Endothelial cell of umbilical vein (primary cell): ENCODE measurements at places on chromosomes 1 and 21. TPM values are rescaled to one million over a fixed set of nuclear protein-coding genes. Genes with fewer than 3 reads are reported as not detected.

Gene PAQR6
- 1.6 and 2.2 TPM in 2 replicates for total RNA-seq

Gene LMX1A
- not detected in 2 replicates for total RNA-seq

Gene CD2
- total RNA-seq: not detected in 2 replicates

Gene APCS
- not detected in 2 replicates for total RNA-seq

Gene NBPF11
- 10.2 and 11.0 TPM in 2 replicates for total RNA-seq

Gene ADCY10
- not detected in 2 replicates for total RNA-seq

Gene CYP4Z1
- not detected in 2 replicates for total RNA-seq

Gene CFHR2
- not detected in 2 replicates for total RNA-seq

Gene CLCA4
- total RNA-seq: not detected in 2 replicates

Gene TMEM82
- total RNA-seq: not detected in 2 replicates

Gene SPATA45
- not detected in 2 replicates for total RNA-seq

Gene CYP4A11
- not detected in 2 replicates for total RNA-seq

Gene LCE1D
- total RNA-seq: not detected in 2 replicates

Gene RAB3B
- 10.4 and 11.9 TPM in 2 replicates for total RNA-seq

Gene RNF2
- 26.0 and 30.6 TPM in 2 replicates for total RNA-seq

Gene FMO2
- not detected in 2 replicates for total RNA-seq

Gene SDC3
- 20.8 and 25.9 TPM in 2 replicates for total RNA-seq

Gene LRRC39
- total RNA-seq: 0.40 and 0.67 TPM in 2 replicates

Gene LAPTM5
- 73.0 and 95.2 TPM in 2 replicates for total RNA-seq

Gene PFKFB2
- 1.8 and 2.0 TPM in 2 replicates for total RNA-seq
